Stimulated activated CD4-positive, alpha-beta T cell treated with anti-CD3 and anti-CD28 coated beads, TNF-alpha, amount 100 ng/mL, for 4 hours (primary cell): ENCODE measurements at places on chromosomes 7 and 10.

GRCh38 chr10:7291487-7292270 is 119.2 kb downstream of the SFMBT2 start:
- DNase-seq, result no peak

GRCh38 chr10:86111902-86112545 is 254.6 kb downstream of the GRID1 start:
- DNase-seq, result no peak

- no peak for DNase-seq
These were observed 16.8 kb upstream of the TSPAN12 start for GRCh38 chr7:120874722-120875121.

DNA sequence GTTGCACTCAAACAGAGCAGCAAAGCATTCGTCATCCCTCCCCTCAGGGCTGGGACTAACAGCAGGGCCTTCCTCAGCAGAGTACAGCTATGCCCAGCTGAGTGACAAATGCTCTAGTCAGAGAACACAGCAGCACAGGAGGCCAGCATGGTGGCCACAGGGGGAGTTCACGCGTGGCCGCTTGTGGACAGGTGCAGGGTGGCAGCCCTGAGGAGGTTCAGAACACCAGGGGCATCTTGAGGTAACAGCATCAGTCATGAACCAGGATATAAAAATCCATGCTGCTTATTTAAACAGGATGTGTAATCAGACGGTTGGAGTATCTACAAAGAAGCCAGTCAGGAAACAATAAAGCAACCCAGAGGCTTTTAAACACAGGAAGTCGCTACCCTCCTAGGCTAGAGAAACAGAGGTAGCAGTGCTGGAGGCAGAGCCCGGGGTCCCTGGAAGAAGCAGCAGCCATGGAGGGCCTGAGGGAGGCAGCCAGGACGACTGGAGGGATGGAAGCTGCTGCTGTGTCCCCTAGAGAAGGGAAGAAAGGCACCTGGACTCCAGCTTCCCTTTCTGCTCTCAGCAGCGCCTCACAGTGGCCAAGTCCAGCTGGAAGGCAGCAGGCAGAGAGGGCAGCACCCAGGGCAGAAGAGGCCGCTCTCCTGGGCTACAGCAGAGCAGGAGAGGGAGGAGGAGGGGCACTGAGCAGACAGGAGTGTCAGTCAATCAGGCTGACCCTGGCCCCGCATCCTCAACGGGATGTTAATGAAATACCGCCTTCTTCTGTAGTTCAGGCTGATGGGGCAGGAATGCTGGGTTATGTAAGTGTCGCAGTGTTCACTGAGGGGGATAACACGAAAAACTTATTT is 70.8 kb upstream of the UCN3 start:
- peak; percentile 62 for DNase-seq

GRCh38 chr7:102322202-102322715 is 34.0 kb downstream of the SPDYE6 start:
- no peak for DNase-seq

DNA sequence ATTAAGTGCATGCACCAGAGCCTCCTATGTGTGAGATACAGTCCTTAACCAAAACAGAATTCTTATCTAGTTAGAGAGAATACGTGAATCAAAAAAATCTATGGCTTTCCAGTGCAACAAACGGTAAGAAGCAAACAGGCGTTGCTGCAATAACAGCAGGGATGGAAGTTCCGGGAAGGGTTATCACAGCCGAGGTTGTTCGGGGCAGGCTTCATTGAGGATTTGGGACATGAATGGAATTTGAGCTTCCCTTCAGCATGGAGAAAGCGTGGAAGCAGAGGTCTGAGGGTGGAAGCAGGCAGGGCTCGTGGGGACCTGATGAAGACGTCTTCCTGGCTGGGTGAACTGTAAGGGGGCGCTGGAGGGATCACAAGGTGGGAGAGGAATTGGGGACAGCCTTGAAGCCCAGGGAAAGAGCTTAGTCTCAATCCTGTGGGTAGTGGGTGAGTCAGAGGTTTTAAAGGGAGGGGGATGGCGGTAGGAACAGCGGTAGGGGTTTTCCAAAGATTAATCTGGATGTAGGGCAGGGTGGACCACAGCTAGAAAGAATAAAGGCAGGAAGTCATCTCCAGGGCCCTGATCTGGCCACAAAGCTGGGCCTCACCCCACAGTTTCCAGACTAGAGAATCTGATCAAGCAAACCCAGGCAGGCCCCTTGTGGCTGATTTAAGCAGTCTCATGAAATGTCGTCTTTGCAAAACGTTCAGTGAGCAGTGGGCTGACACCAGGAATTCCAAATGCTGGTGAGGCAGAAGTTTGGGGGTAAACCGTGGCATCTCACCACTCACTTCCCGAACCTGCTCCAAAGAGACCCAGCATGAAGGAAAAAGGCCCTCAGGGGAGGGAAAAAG is 65.1 kb downstream of the CALML3 start:
- DNase-seq, result no peak

- DNase-seq, result no peak
These were observed 1.4 kb downstream of the C10orf71 start for GRCh38 chr10:49300140-49300974.

GRCh38 chr10:91887272-91888076 is 21.8 kb downstream of the FGFBP3 start:
- peak; percentile 6 for DNase-seq

GRCh38 chr7:122546496-122546895 is 152.4 kb downstream of the RNF133 start:
- no peak for DNase-seq

DNA sequence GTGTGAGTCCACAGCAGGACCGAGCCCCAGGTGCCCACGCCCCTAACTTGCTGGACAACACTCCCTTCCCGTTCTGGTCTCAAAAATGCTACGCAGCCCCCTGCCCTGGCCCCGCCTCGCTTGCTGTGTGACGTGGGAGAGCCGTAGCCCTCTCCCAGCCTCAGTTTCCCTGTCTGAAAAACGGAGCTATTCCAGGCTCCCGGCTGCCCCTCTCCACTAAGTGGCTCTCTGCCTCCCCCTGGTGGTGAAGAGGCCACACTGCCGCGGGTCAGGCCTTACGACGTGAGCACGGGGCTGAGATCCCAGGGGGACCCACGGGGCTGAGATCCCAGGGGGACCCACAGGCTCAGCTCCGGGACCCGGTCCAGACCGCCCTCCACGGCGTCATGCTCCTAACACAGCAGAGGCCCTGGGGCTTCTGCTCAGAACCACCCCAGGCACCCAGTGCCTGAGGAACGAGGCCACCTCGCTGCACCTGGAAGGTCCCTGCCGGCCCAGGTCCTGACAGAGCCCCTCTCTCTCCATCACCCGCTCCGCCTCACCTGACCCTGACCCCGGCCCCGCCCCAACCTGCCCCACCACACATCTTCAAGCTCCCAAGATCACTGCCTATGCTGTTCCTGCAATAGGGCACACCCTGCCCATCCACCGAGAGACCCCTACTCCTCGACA is 26.7 kb downstream of the MICALL2 start:
- peak; percentile 83 for DNase-seq

DNA sequence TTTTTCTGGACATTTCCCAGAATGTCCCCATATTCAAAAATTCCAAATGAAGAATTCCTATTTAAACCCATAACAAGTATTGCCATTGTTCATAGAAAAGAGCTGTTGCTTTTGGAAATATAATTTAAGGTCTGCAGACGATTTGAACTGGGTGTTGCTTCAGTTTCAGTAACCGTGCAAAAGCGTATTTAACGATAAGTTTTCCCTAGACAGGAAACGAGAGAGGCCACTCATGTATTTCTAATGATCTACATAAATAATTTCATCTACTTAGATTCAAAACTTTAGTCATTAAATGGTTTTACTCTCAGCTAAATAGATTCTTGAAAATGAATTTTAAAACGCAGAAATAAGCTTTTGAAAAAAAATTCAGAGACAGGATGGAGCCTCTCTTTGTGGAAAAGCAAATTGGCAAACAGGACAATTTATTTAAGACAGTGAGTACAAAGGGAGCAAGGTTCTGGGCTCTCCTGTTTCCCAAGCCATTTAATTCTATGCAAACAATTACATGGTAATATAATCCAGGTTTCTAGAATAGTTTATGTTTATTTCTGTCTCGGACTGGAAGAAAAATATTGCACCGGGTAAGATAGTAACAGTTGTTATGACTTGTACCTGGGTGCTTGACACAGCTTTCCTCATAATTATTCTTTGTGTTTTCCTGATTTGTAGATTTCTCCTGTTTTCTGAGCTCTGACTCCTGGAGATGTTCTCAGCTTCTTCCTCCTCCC is 263.0 kb downstream of the BAMBI start:
- DNase-seq, result no peak

DNA sequence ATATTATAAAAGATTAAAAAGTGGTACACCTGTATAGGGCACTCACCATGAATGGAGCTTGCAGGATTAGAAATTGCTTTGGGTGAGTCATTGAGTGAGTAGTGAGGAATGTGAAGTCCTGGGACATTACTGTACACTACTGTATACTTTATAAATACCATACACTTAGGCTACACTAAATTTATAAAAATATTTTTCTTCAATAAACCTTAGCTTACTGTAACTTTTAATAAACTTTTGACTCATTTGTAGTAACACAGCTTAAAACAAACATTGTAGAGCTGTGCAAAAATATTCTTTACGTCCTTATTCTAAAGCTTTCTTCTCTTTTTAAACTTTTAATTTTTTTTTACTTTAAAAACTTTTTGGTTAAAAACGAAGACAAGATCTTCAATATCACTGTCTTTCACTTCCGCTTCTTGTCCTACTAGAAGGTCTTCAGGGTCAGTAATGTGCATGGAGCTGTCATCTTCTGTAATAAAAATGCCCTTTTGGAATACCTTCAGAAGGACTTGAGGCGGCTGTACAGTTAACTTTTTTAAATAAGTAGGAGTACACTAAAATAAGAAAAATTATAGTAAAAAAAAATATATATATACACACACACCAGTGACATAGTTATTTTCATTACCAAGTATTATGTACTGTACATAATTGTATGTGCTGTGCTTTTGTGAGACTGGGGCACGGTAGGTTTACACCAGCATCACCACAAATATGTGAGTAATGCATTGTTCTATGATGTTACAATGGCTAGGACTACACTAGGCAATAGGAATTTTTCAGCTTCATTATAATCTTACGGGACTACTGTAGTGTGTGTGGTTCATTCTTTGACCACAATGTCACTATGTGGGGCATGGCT is 3.5 kb downstream of the STK31 start:
- DNase-seq, result no peak

DNA sequence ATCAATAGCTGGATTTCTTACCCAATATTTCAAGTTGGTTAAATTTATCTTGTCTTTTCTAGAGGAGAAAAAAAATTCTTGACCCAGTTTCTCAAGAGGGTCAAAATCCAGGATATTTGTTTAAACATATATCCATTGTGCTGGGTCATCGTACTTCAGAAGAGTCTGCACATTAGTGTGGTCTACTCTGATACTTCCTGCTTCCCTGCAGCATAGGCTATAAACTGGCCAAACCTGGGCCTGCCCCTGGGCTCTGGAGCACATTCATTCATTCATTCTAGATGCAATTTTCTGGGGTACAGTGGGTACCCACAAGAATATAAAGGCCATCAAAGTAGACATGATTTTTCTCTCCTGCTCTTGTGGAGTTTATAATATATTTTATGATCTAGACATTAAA is 142.1 kb upstream of the WNT16 start:
- DNase-seq, result no peak

DNA sequence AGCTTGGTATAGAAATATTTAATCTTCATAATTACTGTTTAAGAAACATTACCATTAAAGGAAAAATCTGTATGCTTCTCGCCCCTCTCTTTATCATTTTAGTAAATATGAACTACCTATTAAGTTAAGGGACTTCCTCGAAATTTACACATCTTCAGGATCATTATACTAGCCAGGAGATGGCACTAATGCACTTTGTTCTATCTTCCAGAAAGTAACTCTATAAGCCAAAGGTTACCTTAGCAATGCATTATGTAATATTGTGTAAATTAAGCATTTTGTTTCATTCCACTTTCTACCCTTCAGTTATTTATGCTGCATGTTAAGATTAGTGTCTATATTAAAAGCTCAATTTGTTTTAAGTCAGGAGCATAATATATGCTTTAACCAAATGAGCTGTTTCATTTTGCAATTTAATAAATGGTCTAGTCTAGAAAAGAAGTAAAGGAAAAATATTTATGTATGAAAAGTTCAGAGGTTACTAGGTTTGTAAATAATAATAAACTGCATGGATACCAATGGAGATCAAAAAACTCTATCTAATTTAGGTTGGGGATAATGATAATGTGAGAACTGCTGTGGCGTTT is 128.5 kb downstream of the ANKRD7 start:
- no peak for DNase-seq

DNA sequence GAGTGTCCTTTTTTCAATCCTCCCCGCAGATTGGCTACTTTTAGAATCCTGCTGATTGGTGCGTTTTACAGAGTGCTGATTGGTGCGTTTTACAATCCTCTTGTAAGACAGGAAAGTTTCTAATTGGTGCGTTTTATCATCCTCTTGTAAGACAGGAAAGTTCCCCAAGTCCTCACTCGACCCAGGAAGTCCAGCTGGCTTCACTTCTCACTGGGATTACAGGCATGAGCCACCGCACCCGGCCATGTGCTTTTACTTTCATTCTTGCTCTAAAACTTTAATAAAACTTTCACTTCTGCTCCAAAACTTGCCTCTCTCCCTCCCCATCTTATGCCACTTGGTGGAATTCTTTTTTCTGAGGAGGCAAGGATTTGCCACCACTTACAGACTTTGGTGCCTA is 17.0 kb upstream of the WAPL start:
- no peak for DNase-seq
